ENCODE measurements at places on chromosomes 7 and 10.

DNA sequence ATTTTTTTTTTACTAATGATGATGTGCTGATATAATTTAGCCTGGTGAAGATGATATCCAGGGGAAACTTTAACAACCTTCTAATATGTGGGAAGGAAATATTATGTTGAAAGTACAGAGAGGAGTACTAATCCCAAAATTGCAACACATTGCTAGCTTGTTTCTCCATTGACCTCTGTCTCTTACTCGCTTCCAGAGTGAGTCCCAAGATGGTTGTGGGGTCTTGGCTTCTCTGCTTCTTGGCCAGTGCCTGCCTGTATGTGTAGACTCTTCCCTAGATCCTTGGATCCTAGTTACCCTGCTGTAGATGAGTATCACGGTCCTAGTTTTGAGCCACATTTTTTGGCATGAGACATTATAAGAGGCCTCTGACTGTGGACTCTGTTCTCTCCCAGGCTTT lies 17.5 kb downstream of the BMPER start:
- no peak for DNase-seq

GRCh38 chr7:7821517-7821916 lies 103.1 kb upstream of the RPA3 start:
- DNase-seq = no peak

DNA sequence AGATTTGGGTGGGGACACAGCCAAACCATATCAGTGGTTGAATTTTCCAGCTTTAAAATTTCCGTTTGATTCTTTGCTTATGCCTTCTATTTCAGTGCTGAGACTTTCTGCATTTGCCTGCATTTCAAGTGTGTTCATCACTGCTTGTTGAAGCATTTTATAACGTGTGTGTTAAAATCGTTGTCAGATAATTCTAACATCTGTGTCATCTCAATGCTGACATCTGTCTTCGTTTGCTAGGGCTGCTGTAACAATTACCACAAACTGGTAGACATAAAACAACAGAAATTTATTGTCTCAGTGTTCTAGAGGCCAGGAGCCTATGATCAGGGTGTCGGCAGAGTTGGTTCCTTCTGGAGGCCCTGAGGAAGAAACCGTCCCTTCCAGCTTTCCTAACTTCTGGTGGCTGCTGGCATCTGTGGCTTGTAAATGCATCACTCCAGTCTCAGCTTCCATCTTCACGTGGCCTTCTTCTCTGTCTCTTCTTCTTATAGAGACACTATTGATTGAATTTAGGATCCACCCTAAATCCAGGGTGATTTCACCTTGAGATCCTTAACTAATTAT lies 71.1 kb upstream of the SDK1 start:
- no peak for DNase-seq

- DNase-seq = no peak
Measured at GRCh38 chr10:19041171-19041570, 7.4 kb upstream of the MALRD1 start.

- DNase-seq = no peak
Measured at GRCh38 chr10:125015356-125015944, 73.5 kb downstream of the ZRANB1 start.

DNA sequence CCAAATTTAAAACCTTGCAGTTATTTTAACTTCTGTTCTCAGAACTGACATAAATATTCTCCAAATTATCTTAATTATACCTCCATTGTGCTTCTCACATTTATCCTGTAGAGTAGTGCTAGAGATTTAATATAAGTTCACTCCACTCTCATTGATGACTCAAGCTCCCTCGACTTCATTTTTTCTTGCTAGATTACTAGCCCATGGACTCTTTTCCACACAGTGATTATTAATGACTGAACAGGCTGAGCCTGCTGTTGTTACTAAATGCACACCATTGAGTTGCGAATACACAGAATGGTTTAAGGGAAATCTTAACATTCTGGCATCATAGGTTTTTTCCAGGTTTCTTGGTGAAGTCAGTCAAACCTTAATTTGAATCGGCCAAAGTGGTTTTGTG lies 179.5 kb upstream of the AKR1E2 start:
- DNase-seq = no peak

DNA sequence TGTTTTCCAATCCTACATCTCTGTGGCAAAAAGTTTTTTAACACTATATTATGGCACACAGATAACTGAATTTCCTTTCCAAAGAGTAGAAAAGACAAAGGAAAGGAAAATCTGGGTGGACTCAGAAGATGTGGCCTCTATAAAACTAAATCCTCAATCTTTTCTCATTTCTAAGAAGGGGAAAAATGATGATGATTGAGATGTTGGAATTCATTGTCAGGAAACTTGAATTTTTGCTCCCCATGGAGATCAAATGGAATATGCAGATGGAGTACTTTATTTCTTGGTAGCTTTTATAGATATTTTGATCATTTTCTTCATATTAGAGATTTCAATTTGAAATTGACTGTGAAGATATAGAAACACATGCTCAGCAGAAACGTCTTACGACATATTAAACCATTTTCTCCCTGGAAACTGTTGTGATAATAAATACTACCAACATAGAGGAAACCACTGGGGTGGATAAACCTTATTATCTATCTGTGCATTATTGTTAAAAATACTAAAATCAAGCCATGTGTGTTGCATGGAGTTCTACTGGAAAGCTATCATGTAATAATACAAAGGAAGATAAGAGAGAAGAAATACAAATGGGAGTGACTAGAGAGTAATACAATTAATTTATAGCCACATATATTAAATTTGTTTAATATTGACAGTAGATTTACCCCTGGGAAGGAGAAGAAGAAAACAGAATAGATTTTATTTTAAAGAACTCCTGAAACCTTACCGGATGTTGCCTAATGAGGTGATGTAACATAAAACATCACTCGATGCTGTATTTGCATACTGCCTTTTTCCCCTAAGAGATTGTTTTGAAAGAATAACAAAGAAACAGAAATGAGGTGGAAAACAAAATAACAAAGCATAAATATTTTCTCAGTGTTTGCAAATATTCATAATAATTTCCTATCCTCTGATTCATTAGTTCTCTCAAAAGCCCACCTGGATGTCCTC lies 931.2 kb upstream of the C7orf33 start:
- no peak for DNase-seq

GRCh38 chr10:104318326-104318725 lies 19.9 kb downstream of the ITPRIP start:
- no peak for DNase-seq

DNA sequence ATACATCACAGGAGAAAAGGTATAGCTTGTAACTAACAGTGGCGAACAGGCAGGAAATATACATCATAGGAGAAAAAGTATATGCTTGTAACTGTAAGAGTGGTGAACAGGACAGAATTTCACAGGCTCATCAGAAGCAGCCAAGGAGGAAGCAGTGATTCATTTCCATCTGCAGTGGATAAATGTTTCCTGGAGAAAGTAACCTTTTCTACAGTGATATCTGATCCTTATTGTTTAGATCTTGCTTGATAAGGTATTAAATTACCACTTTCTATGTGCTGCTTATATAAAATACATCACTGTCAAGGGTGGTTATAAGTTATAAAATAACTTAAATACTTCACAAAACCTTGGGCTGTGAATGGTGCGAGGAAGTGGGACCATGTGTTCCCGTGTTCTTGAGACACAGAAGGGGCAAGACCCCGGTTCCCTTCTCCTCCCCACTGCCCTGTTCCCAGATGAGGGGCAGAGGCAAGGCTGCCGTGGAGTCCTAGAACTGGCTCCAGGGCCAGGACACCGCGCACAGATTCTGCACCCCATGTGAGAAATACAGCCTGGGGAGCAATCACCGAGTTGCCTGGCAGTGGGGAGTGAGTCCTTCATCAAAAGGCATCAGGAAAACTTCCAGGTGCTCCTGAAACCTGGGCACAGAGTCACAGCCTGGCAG lies 135.2 kb downstream of the DIP2C start:
- peak; percentile 17 for DNase-seq

DNA sequence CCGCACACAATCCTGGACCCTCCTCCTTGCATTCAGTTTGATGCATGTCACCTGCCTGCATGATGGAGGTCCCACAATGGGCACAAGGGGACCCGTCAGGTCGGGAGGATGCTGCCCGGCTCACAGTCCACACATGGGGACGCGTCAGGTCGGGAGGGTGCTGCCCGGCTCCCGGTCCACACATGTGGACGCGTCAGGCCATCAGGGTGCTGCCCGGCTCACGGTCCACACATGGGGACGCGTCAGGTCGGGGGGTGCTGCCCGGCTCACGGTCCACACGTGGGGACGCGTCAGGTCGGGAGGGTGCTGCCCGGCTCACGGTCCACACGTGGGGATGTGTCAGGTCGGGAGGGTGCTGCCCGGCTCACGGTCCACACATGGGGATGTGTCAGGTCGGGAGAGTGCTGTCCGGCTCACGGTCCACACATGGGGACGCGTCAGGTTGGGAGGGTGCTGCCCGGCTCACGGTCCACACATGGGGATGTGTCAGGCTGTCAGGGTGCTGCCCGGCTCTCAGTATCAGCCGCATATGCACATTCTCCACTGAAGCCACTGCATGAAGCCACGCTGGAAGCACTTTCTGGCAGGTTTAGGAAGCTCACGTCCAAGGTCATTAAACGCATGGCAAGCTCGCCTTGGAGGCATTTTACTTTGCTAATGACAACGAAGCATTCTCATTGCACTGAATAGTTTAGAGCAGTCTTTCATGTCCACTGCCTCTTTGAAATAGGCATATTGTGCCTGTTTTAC lies 50.3 kb downstream of the DIP2C start:
- DNase-seq = no peak

DNA sequence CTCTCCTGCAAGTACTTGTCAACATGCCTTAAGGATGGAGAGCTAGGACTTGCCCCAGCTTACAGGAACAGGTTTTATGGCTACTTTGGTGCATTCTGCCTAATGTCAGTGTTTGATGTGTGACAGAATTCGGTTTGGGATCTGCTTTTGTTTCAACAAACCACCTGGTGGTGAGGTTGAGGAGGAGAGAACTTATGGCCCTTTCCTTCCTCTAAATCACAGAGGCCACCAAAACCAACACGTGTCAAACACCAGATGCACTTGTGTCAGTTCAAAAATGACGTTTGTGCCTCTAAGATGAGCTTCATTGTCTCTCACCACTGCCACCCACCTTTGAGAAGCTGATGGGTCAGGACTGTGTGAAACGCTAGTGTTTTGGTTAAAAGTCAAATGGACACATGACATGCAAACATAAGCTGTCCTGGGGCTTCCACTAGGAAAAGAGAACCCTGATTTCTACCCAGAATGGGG lies 83.9 kb downstream of the OSBPL3 start:
- DNase-seq = no peak

DNA sequence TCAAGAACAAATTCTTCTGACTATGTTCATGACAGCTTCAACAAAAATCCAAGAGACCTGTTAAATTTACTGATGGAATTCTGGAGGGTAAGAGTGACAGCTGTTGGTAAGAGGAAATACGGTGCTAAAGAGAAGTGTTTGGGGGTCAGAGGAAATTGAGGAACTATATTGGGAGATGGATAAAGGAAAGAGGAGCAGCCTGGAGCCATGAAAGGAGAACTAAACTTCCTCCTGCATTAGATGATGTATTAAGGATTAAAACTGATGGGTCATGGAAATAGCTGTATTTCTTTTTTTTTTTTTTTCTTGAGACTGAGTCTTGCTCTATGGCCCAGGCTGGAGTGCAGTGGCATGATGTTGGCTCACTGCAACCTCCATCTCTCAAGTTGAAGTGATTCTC lies 95.3 kb downstream of the HERPUD2 start:
- no peak for DNase-seq

- DNase-seq = no peak
Measured at GRCh38 chr7:66237906-66238772, 33.0 kb downstream of the TPST1 start.

DNA sequence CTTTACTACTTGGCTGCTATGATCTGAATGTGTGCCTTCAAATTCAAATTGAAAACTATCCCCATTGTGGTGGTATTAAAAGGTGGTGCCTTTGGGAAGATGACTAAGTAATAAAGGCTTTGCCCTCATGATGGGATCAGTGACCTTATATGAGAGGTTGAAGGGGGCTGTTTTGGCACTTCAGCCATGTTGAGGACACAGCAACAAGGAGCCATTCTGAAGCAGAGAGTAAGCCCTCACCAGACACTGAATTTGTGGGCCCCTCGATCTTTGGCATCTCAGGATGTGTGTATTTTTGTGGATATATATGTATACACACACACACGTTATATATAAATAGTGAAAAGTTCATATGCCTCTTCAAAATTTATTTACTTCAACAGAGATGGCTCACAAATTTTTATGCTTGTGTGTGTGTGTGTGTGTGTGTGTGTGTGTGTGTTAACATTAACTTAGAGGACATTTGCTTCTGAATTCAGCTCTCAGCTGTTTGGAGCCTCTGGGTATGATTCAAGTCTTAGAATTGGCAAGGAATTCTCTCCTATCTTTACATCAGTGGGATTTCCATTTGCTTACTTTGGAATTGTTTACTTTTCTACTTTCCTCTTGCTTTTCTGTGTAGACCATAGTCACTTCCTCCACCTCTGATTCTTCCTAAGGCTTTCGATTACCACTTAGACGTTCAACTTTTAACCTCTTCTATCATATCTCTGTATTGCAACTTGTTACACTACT lies 66.6 kb downstream of the MAGI2 start:
- DNase-seq = peak; percentile 10

DNA sequence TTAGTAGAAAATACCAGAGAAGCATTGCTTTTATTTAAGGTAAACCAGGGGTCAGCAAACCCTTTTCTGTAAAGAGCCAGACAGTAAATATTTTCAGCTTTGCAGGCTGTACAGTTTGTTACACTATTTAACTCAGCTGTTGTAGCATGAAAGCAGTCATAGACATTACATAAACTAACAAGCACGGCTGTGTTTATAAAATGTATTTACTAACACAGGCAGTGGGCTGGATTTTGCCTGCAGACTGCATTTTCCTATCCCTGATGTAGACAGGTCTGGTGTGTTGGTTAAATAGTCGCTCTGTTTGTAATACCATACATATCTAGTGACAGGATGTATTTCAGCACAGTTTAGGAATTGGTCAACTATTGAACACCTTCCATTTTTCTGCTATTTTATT lies 129.3 kb downstream of the ST7 start:
- no peak for DNase-seq

GRCh38 chr10:72334196-72334824 lies 20.4 kb downstream of the DNAJB12 start:
- DNase-seq = peak; percentile 60

Data from skeletal muscle cell (primary cell).